ENCODE measurements at places on chromosomes 7 and 10.

- DNase-seq = peak; percentile 24
Measured at GRCh38 chr10:70672165-70673042, at the start of gene ADAMTS14. ADAMTS14 (plus strand) TSS chr10:70672506; CDS start chr10:70672803, 297 bp downstream.

DNA sequence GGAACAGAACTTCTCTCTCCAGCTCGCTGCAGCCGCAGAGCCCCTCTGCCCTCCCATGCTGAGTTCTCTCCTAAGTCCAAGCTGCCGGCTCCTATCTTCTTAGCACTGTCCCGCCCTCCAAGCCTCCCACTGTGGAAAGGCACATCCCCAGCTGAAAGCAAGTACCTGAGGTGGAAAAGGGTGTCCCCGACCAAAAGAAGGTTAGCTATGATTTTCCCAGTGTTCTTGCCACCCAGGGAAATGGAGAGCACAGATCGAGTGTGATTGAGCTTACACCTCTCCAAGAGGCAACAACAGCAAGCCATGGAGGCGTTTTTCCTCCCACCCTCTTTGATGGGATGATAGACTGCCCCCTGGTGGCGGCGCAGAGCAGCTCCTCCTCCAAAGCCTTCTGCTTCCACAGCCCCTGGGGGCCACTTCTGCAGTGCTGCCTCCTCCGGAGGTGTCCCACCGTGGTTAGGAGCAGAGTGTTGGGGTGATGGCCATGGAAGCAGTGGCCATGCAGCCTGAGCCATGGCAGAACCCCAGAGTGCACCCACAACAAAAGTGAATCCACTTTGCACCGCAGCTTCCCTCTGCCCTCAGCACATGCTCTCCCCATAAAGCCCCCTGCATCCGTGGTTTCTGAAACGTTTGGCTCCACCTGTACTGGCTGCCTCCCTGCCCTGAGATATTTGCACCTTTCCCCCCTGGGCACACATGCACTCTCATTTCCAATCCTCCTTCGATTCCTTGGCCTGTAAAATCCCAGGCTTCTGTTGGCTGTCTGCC lies 143.1 kb upstream of the STK17A start:
- DNase-seq = peak; percentile 44

GRCh38 chr7:604884-605531 lies 85.4 kb upstream of the PDGFA start:
- no peak for DNase-seq

GRCh38 chr10:13528123-13528874 lies 515 bp downstream of the BEND7 start:
- DNase-seq = peak; percentile 31

- DNase-seq = no peak
Measured at GRCh38 chr7:118949031-118949430, 724.5 kb downstream of the ANKRD7 start.

DNA sequence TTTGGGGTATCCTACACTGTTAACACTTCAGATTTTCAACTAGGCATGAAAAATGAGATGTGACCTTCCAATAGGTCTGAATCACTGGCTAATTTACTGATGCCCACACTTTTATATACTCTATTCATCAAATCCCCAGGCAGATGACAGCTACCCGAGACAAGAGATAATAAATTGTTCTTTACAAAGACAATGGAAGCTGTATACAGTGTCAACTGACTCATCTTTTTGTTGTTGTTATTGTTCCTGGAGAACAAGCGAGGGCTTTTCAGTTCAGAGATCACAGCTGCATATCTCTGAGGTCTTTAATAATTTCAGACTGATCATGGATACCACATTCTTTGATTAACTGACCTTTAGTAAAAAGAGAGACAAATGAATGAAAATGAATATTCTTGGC lies 228.9 kb downstream of the SDHAF3 start:
- DNase-seq = no peak

- DNase-seq = no peak
Measured at GRCh38 chr7:24307326-24307725, 23.3 kb downstream of the NPY start.

GRCh38 chr10:128067691-128068397 lies 58.4 kb downstream of the MKI67 start:
- DNase-seq = no peak

GRCh38 chr7:52689912-52690311 lies 345.5 kb upstream of the POM121L12 start:
- DNase-seq = no peak

GRCh38 chr7:30837581-30837980 lies 66.4 kb downstream of the MINDY4 start:
- no peak for DNase-seq

- DNase-seq = no peak
Measured at GRCh38 chr7:37047260-37047659, 323.0 kb upstream of the AOAH start.

DNA sequence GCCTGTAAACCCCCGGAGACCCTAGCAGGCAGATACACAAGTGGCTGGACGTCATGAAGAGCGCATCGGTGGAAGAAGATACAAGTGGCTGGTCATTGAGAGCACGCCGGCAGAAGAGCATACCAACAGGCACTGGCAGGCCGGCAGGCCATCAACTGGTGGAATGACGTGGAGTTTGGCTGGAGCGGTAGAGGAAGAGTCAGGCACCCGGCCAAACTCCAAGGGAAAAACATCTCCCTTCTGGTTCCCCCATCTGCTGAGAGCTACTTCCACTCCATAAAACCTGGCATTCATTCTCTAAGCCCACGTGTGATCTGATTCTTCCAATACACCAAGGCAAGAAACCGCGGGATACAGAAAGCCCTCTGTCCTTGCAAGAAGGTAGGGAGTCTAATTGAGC lies 113.4 kb upstream of the NPSR1 start:
- DNase-seq = no peak

GRCh38 chr7:155071121-155071651 lies 1.1 kb downstream of the HTR5A start:
- DNase-seq = no peak

DNA sequence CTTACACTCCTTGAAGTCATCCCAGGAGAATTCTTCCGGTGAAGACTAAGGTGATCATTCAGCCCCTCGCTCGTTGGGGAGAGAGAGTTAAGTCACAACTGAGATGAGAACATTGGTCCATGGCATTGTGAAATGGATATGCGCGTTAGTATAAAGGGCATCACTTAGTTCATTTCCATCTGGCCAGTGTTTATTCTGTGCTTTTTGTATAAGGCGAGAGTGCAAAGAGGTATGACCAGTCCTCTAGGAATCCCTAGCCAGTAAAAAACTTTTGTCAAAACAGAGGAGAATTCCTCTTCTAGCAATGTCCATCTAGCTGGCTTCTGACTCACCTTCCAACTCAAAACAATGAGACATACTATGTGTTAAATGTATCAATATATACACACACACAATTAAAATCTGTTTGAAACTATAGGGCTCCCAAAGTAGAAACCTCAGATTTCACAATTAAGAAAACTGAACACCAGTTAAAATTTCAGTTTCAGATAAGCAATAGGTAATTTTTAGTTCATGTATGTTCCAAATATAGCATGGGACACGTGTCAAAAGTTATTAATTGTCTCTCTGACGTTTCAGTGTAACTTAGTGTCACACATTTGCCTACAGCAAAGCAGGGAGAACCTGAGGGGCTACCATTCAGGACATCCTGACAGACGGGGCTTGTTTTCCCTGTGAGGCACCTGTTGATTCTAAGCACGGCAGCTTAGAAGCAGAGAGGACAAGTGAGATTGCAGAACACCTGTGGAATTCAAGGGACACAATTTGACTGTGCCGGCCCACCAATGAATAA lies 158.9 kb downstream of the KLF6 start:
- DNase-seq = no peak

- DNase-seq = no peak
Measured at GRCh38 chr7:39228946-39229345, 251.2 kb downstream of the POU6F2 start.

DNA sequence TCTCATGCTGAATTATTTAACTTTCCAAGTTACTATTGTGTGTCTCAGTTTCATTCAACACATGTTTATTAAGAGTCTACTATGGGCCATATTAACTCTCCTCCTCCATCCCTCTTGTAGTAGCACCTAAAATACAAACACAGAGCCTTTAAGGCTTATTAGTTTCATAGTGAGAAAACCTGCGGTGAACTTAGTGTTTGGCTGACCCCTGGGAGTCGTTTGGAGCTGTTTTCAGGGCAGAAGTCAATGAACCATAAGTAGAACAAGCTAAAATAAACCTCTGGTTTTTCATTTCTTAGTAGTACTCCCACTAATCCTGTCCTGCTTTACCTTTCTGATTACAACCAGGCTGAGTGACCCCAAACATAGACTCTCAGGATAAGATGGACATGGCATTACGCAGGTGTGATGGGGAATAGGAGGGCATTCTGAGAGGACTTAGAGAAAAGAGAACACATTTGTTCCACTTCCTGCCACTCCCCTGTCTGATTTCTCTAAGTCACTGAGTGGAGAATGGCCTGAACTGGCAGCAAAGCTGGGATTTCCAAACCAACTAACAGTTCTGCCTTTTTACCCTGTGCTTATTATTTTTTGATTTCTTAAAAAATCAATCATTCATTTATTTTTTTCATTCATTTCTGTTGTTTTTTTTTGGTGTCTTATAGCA lies 74.5 kb downstream of the LRMDA start:
- no peak for DNase-seq

DNA sequence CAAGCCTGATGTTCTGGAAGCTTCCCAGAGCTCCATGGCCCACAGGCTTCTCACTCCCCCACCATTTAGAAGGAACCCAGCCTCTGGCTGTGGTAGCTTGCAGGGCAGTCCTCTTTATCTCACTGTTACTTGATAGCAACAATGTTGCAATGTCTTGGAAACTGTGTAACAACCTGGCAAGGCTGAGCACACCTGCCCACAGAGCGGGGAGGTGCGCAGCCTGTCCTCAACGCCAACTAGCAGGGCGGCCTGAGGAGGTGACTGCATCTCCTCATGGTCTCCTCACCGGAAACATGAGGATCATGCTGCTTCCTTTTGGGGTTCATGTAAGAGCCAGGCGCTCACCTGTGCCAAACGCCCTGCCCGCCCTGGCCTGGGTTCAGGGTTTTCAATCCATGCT lies 43.7 kb upstream of the INSIG1 start:
- DNase-seq = no peak

DNA sequence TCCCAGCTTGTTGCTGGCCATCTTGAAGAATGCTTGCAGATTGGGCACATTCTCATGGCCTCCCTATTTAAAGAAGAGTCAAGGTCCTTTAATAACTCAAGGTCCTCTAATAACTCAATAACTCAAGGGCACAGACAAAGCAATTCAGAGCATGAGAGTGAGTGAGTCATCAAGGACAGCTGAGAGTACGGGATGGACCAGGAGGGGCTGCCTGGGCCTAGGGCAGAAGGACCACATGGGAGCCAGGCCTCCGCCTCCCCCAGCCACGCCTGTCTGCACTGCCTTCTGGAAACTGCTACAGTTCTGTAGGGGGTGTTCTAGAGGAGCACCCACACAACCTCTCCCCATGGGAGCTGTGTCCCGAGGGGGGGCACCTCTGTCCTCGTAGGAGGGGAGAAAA lies 48.9 kb downstream of the ZNF503 start:
- no peak for DNase-seq

DNA sequence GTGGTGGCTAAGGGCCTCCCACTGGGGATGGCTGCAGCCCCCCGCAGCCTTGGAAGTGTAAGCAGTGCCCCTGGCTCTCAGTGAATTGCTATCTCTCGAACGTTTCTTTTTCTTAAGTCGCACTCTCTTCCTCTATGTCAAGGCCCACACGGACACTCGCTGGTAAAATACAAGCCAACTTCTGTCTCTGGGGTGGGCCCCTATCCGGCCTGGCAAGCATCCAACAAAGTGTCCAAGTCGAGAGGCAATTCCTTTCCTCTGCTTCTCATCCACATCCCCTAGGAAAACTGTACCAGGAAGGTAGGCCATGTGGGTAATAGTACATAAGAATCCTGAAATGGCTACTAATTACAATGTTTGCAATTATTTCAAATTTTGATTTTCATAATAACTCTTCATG lies 194.9 kb upstream of the MGMT start:
- no peak for DNase-seq

DNA sequence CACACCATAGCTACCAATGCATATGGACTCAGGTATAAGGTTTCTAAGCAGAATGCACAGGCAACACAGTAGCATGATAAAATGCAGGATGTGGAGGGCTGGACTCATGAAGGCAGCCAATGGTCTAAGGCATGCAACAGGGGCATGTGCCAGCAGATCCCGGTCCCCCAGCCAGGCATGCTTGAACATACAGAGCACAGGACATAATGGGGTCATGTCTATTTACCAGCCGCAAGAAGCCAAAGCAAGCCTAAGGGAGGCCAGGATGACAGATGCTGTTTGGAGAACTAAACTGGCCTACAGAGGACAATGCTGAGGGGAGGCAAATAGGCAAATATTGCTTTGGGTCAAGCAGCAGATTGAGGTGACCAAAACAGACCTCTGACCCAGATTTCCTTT lies 60.0 kb upstream of the PDLIM1 start:
- DNase-seq = no peak

DNA sequence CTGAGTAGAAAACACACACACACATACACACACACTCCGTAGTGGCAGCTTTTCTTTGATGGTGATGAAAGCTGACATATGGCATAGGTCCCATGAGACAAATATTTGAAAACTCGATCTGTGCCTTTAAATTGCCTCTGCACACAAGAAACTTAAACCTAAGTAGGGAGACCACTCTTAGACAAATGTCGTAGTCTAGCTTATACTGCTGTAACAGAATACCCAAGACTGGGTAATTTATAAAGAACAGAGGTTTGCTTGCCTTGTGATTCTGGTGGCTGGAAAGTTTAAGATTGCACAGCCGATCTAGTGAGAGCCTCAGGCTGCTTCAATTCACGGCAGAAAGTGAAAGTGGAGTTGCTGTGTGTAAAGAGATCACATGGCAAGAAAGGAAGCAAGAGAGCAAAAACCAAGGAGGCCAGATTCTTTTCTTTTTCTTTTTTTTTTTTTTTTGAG lies 489.4 kb upstream of the SORCS1 start:
- DNase-seq = no peak

DNA sequence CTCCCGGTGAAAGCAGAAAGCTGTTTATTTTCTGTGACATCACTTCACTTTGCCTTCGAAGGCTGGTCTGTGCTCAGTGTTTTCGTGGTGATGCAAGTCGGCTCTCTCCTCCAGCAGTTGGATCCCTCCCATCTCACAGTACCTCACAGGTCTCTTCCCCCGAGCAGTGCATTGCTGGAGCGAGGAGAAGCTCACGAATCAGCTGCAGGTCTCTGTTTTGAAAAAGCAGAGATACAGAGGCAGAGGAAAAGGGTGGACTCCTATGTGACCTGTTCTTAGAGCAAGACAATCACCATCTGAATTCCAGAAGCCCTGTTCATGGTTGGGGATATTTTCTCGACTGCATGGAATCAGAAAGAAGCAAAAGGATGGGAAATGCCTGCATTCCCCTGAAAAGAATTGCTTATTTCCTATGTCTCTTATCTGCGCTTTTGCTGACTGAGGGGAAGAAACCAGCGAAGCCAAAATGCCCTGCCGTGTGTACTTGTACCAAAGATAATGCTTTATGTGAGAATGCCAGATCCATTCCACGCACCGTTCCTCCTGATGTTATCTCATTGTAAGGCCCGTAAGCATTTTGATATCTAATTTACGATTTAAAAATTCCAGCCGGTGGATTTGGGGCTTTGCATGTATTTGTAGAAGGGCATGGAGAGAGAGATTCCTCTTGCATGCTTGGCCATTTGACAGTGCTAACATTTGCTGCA lies at the start of gene LGI1:
Gene LGI1 (plus strand): TSS at position 136 of the 707 bp plus-strand sequence. CDS start 209 bp downstream, at position 345.
- no peak for DNase-seq

GRCh38 chr7:112080441-112080840 lies 125.8 kb downstream of the DOCK4 start:
- no peak for DNase-seq

Data from neural crest cell (in vitro differentiated cells).